ENCODE measurements at places on chromosomes 13 and 19.

- DNase-seq, result no peak
Observed at GRCh38 chr13:69092615-69093322, 1014.9 kb upstream of the ATXN8OS start.

DNA sequence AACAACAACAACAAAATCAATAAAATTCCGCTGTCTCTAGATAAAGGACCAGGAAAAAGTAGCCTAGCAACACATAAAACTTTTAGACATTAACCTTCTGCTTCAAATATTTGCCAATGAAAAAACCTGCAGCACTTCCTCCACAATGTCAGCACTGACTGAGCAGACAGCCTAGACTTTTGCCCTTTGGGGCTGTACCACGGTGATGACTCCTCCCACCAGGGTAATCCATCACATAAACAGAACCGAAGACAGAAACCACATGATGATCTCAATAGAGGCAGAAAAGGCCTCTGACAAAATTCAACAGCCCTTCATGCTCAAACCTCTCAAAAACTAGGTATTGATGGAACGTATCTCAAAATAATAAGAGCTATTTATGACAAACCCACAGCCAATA, 30.2 kb upstream of the TRPC4 start:
- no peak for DNase-seq

- DNase-seq, result no peak
Observed at GRCh38 chr19:37221136-37221535, 3.1 kb downstream of the ZNF383 start.

GRCh38 chr13:46178821-46179220, 3.2 kb downstream of the LCP1 start:
- DNase-seq, result no peak

DNA sequence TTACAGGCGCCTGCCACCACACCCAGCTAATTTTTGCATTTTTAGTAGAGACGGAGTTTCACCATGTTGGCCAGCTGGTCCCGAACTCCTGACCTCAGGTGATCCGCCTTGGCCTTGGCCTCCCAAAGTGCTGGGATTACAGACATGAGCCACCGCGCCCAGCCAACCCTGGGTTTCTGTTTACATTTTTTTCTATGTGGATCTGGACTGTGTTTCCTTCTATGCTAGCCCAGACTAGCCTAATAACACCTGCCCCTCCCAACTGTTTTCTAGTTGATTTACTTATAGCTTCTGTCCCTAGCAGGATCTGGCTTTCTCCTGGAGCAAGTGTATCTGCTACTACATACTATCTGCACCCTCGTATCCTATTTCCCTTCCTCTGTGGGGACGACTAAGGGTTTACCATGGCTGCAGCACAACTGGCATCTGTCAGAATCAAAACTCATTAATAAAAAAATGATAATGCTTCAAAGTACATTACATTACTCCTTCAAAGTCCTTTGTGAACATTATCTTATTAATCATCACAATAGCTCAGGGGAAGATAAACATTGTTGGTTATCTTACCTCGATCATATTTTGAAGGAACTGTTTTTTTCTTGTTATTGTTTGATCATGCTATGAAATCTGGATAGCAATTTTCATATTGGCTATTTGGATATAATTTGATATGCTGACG, 228.3 kb downstream of the KLF5 start:
- DNase-seq, result no peak

GRCh38 chr19:5617080-5617479, 5.5 kb downstream of the SAFB2 start:
- DNase-seq, result no peak
